ENCODE measurements at places on chromosomes 3 and 15.
A peak's percentile ranks its signal among the peaks of the same experiment; 100 is the strongest.

GRCh38 chr3:65914740-65915367 lies 123.9 kb downstream of the MAGI1 start:
- DNase-seq: no peak

DNA sequence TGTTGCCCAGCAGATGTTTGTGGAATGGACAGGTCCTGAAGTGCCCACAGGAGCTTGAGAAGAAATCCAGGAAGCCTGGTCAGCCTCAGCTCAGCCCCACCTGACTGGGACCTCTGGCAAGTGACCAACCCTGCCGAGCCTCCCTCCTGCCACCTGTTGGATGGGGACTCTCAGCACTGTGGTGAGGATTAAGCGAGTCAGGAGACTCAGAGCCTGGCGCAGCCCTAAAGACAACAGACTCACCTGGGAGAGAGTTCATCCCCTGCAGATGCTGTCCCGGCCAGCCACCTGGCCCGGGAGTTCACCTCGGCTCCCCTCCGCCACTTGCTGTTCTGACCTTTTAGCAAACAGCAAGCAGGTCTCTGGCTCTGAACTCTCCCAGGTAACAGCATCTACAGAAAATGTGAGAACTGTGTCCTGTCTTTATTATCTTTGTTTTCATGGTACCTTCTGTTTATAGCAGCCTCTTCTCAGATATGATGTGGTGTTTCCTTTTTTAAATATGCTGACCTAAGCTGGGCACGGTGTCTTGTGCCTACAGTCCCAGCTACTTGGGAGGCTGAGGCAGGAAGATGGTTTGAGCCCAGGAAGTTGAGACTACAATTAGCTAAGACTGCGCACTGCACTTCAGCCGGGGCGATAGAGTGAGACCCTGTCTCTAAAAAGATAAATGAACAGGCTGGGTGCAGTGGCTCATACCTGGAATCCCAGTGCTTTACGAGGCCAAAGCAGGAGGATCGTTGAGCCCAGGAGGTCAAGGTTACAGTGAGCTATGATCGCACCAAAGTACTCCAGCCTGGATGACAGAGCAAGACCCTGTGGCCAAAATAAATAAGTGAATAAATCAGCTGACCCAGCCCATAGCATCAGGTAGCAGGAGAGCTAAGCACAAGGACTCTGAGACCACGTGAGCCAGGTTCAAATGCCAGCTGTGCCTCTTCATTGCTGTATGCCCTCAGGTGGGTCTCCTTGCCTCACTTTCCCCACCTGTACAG lies 32.4 kb upstream of the SLC6A6 start:
- no peak for DNase-seq

DNA sequence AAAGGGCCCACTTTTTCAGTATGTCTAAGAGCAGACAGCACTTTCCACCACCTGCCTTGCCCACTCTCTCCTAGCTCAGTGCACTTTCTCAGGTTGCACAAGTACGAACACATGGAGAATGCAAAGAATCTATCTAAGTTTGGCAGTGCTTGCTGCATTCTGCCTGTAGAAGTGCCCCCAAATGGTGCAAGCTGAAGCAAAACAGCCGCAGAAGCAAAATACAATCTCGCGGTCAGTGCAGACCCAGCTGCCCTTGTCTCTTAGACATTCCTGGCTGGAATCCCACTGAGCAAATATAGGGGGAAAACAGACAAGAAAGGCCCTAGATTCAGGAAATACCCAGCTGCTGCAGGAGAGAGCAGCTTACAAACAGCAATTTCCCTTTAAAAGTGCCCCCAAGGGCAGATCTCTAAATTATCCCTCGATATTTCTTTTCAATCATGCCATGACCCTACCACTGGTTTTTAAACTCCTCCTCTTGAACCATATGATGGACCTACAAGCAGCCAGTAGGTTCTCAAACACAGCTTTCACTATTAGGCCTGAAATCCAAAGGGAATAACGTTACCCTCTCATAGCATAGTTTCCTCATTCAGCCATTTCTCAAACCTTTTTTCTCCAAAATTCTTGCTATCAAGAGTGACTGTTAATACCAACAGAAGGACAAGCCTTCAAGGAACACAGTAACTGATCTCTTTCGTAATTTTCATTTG lies 67.0 kb downstream of the TNIK start:
- DNase-seq: no peak

GRCh38 chr3:155435821-155436220 lies 142.3 kb upstream of the STRIT1 start:
- no peak for DNase-seq

- DNase-seq: no peak
Observed at GRCh38 chr3:100782906-100783305, 73.6 kb downstream of the TFG start.

- DNase-seq: no peak
Observed at GRCh38 chr3:97765336-97765735, 778 bp downstream of the ARL6 start.

DNA sequence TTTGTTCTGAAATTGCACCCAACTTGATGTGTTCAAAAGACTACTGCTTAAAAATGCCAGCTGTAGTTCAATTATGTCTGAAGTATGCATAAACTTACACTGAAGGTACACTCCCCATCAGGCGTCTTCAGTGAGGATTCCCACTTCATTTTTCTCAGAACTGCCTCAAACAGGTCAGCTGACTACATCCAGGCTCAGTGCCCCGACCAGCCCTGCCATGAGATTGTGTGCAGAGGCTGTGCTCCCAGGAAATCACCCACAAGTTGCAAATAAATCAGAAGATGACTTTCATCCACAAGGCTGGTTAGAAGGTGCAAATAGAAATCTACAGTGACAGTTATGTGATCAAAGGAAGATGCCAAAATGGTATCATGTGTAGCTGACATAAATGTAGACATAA lies 51.5 kb downstream of the CTNNB1 start:
- DNase-seq: no peak

DNA sequence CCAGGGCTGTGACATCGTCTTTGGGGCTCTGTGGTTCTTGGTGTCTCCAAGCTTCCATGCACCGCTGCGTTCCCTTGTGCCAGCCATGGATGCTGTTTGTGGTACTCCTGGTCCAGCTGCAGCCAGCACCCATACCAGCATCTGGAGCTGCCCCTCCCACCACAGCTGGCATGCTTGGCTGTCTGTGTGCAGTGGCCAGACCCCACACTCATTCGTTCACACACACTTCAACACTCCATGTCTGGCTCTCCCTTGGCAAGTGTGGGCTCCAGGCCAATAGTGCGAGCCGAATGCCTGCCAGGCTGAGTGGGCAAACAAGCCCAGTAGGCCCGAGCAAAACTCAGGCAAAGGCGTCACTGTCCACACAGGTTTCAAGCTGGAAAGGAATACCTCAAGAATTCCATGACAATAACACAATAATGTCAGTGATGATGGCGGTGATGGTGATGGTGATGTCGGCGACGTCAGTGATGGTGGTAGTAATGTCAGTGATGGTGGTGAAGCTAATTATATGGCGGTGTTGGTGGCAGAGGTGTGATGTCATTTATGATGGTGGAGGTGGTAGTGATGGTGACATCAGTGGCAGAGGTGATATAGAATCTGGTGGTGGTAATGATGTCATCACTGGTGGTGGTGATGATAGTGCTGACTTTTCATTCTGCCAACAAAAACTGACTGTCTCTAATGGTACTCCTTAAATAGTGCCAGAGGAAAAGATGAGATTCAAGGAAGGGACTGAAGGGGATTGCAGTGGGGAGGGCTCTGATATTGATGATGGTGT lies 19.3 kb downstream of the TBC1D21 start:
- no peak for DNase-seq

GRCh38 chr15:60928210-60928609 lies 300.9 kb downstream of the RORA start:
- no peak for DNase-seq

DNA sequence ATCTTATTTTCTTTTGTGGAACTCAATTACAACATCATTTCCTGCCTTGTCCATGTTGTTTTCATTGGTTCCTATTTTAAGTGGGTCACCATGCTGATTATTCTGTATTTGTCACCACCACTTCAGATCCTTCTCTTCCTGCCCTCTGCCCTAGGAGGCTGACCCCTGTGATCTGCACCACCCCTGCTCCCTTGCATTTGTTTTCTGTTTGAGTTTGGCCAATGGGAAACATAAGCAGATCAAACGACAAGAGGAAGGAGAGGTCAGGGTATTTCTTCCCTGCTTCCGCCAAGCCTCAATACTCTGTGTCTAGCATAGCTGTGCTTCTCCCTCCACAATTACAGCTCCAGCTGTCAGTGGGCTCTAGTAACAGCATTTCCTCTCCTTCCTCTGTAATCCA lies 71.6 kb downstream of the IMPG2 start:
- no peak for DNase-seq

- no peak for DNase-seq
Observed at GRCh38 chr15:42046597-42046996, 25.8 kb upstream of the PLA2G4E start.

DNA sequence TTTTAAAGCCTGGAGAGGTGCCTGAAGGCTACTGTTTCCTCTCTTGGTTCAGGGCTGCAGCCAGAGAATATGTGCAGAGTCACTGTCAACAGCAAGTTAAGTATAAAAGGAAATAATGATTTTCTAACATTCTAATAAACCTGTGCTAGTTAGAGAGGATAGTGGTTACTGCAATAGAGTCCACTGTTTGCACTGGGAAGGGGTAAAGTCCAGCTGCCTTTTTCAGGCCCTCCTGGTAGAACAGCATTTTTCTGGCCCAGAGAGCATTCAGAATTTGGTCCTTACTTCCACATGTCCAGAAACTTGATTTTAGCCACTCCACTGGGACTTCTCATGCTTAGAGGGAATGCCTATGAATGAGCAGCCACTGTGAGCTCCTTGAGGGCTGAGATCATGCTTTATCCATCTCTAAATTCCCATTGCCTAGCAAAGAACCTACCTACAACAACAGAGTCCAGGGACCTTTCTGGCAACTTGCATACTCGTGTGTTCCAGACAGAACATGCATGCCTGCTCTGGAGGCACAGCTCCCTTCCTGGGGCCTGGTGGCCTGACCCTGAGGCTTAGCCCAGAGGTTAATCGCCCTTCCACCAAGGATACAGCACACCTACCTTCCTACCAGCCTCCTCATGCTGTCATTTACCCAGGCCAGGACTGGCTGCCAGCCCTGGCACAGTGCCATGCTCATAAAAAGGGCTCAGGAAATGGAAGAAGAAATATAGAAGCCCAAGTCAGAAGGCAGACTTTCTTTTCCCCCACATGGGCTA lies 50.3 kb upstream of the ATP13A3 start:
- DNase-seq: peak; percentile 41

GRCh38 chr15:63778800-63779199 lies 54.9 kb downstream of the HERC1 start:
- DNase-seq: no peak

GRCh38 chr15:45417303-45417950 lies 39.1 kb upstream of the GATM start:
- no peak for DNase-seq

DNA sequence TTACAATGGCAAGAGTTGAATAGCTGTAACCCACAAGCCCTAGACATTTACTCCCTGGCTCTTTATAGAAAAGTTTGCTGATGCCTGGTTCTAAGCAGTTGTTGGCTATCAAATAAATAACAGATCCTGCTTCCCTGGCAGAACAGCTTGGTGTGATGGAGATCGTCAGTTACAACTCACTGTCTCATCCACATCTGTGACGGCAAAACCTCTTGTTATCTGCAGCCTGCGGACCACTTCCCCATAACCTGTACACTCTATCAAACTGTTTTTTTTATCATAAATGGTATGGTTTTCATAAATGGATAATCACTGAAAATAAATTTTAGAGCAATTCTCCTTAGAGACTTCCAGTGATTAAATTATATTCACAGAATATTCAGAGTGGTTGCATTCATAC lies 14.1 kb downstream of the ZDHHC3 start:
- no peak for DNase-seq

GRCh38 chr15:35208353-35208752 lies 123.3 kb upstream of the NANOGP8 start:
- no peak for DNase-seq

- no peak for DNase-seq
Observed at GRCh38 chr3:134485075-134485717, 589 bp downstream of the ANAPC13 start.

DNA sequence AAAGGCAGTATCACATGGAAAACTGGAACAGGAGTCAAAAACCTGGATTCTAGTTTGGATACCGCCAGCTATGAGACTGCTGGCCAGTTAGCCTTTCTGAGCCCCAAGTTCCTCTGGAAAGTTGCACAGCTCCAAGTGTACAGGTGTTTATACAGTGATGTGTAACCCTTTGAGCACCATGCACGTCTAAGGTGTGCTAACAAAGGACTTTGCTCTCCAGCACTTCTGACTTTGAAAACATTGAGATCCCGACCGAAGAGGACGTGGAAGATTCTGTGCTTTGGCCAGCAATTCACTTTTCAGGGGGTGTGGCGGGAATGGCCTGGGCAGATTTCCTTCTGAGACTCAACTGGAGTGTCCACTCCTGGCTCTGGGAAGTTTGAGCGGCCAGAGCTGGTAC lies 45.8 kb upstream of the UMPS start:
- DNase-seq: no peak

DNA sequence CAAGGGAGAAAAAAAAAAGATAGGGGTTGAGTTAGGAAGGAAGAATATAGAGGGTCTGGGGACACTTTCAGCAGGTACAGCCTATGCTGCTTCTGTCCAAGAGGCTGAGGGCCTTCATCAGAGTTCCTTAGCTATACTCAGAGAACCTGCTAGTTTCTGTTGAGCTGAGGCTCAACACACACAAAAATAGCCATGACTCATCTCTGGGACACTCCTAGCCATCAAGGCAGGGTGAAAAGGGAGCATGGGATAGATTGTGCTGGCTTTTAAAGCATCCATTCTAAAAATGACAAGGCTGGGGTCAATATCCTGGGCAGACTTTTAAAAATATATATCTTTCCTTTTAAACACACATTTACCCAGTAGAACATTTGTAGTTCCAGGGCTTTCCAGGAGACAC lies 2.8 kb upstream of the RTP2 start:
- DNase-seq: no peak

Measured in Panc1 (cell line).